ENCODE measurements at places on chromosomes 7 and 10. TPM values are rescaled to one million over a fixed set of nuclear protein-coding genes. Genes with fewer than 3 reads are reported as not detected.

The MORN4 gene
- 3.6 TPM for total RNA-seq

The UBE3C gene
- 81.8 TPM for total RNA-seq

The NUDCD3 gene
- 106 TPM for total RNA-seq

The POM121 gene
- total RNA-seq, result 73.0 TPM

The SEMA3E gene
- total RNA-seq, result not detected

The ANKRD22 gene
- total RNA-seq, result 0.17 TPM

The MYH16 gene
- not detected for total RNA-seq

The HMX3 gene
- 0.25 TPM for total RNA-seq

The FBXL13 gene
- 0.86 TPM for total RNA-seq

The AEBP1 gene
- total RNA-seq, result 14.0 TPM

The AKR1C2 gene
- not detected for total RNA-seq

The LIPN gene
- total RNA-seq, result not detected

The KDM7A gene
- 6.6 TPM for total RNA-seq

The TAS2R3 gene
- 0.88 TPM for total RNA-seq

The KAZALD1 gene
- total RNA-seq, result 0.21 TPM

The FIS1 gene
- 129 TPM for total RNA-seq

The MBLAC1 gene
- 3.7 TPM for total RNA-seq
